ENCODE measurements at places on chromosomes 4 and X. TPM values are rescaled to one million over a fixed set of nuclear protein-coding genes. Genes with fewer than 3 reads are reported as not detected.

DNA sequence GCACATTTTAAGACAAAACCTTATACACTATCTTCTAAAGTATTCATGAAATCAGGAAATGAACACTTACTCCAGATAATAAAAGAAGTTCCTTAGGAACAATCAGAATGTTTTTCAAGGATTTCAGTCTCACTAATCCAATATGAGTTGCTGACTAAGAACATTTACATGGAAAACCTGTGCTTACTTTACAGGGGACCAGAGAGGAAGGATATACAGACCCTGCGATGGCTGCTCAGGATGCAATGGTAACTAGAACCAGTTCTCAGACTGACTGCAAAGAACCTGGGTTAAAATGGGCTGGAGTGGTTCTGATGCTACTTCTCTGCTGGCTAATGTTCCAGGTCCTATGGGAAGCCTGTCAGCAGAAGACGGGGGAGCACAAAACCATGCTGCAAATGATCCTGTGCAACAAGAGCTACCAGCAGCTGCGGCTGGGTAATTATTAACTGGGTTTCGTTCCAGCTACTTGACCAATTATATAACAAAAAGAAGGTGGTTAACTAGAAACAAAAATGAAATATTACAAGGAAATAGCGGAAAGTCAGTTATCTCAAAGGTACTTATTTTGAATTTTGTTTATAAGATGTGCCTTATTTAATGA lies 85.3 kb downstream of the ANXA10 start:
- no peak overlapping the region for H3K4me3 ChIP-seq
- H3K36me3 ChIP-seq: no peaks in the 10 kb centered on the region
- DNase-seq: no peak
- no peak overlapping the region for H3K27ac ChIP-seq
- no peaks in the 10 kb centered on the region for H3K27me3 ChIP-seq

DNA sequence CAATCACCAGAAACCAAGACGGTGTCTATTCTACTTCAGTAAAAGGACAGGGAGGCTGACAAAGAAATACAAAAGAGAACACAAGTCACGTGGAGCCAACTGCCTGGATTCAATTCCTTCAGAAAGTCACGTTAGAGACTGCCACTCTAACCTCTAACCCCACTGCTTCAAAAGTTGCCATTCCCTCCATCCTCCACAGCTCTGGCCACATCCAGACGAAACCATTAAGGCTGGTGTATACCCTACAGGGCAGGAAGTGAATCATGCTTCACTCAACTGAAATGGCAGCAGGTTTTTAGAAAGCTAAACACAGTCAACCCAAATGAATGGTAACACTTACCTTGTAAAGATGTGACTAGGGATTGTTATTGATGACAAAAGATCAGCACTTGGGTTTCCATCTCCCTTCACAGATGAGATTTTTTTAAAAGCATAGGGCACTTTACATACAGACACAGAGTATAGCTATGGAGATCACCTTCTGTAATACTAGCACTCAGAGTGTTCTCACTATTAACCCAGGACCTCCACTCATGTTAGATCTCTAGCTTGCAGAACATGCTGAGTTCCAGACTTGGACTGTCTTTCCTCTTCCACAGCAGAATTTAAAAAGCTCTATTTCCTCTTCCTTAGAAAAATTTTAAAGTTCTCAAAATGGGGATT lies 37.4 kb downstream of the MAML3 start:
- H3K27ac ChIP-seq: no peak overlapping the region
- DNase-seq: no peak
- no peaks in the 10 kb centered on the region for H3K36me3 ChIP-seq
- no peaks in the 10 kb centered on the region for H3K27me3 ChIP-seq

- no peaks in the 10 kb centered on the region for H3K4me1 ChIP-seq
- DNase-seq: no peak
- no peaks in the 10 kb centered on the region for H3K36me3 ChIP-seq
- no peak overlapping the region for H3K27ac ChIP-seq
These were observed 32.4 kb upstream of the REPS2 start for GRCh38 chrX:16914058-16914457.

GRCh38 chr4:168766604-168767316 lies 243.3 kb downstream of the CBR4 start:
- no peak overlapping the region for H3K4me3 ChIP-seq
- DNase-seq: no peak
- H3K27me3 ChIP-seq: no peaks in the 10 kb centered on the region
- peaks cover 7% of the 10 kb centered on the region for H3K4me1 ChIP-seq

DNA sequence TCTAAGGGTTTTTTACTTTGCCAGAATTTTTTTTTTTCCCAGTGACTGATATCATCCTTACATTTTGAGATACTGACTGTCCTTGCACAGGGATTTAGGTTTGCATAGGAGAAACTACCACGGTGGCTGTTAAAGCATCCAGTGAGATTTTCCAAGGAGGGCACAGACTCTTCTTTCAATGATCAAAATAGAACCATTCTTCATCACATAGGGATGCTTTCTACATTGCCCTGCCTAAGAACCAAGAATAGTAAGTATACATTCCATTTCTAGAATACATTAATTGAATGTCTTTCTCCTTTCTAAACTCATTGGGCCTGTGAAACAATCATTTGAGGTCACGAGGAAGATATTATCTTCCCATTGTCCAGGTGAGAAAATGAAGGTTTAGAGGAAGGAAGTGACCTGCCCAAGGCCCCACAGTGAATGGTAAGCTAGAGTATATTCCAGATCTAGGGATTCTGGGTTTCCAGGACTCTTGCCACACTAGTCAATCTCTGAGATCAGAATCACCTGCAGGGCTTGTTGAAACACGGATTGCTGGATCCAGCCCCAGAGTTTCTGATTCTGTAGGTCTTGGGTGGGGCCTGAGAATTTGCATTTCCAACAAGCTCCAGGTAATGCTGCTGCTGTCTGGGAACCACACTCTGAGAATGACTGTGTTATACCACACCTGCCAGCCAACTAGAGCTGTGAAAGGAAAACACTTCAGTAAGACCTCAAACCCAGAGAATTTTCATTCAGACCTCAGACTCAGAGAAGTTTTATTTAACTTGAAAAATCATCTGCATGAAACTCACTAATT lies 17.7 kb upstream of the TMEM154 start:
- H3K36me3 ChIP-seq: no peaks in the 10 kb centered on the region
- DNase-seq: no peak
- H3K4me3 ChIP-seq: no peak overlapping the region
- no peaks in the 10 kb centered on the region for H3K27me3 ChIP-seq

DNA sequence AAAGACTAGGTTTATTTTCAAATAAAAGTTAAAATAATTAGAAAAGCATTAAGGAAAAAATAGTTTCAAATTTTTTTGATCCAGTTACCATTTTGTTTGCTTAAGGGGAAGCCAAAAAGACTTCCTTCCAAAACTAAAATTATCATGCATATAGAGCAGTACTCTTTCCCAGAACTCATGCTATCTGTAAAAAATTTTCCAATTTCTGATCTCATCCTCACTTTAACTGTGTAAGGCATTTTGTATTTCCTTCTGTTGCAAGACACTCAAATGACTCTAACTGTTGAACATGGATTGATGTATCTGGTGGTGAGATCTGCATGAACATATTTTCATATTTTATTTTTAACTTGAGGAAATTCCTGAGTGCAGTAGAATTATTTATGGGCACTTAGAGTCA lies 150.1 kb downstream of the ADAM29 start:
- H3K4me3 ChIP-seq: no peak overlapping the region
- H3K27ac ChIP-seq: no peak overlapping the region
- no peaks in the 10 kb centered on the region for H3K27me3 ChIP-seq

- H3K4me3 ChIP-seq: no peak overlapping the region
- peak overlapping the region; percentile 15 for H3K27ac ChIP-seq
- peak; percentile 51 for DNase-seq
- H3K4me1 ChIP-seq: peaks cover 4% of the 10 kb centered on the region
These were observed 108.7 kb upstream of the ATP6AP2 start for GRCh38 chrX:40471965-40472648.

DNA sequence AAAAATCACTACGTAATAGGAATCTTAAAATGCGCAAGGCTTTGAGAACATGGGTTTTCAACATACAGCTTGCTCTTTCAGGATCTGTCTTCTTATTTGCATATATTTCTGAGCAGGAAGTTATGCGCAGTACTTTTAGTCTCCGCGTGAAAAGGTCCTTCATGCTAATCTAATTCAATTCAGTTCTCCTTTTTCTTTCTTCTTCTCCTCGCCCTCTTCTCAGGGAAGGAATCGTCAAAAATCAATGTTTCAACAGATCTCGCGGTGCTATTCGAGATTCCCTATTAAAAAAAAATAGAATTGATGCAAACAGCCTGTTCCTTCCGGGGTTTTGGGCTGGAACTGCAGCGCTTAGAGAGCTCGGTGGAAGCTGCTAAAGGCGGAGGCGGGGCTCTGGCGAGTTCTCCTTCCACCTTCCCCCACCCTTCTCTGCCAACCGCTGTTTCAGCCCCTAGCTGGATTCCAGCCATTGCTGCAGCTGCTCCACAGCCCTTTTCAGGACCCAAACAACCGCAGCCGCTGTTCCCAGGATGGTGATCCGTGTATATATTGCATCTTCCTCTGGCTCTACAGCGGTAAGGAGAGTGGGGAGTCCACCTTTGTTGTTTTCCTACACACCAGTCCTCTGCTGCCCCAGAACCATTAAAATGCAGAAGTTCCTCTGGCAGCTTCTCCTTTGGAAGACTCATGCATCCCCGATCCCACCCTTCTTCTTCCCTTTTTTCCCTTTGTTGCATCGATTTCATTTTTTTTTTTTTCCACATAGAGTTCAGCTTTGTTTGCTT lies at the start of the genes HMGN5 and SH3BGRL:
Gene HMGN5, minus strand, starts transcription at position 243 of the 785 bp plus-strand sequence. CDS start 80,364 bp downstream, outside the sequence.
Gene SH3BGRL, plus strand, starts transcription at position 432 of the 785 bp plus-strand sequence. Its CDS starts 99 bp downstream, at position 531.
- H3K4me3 ChIP-seq: no peak within 1 kb of the TSS
- no peaks in the 10 kb centered on the region for H3K36me3 ChIP-seq
- DNase-seq: peak; percentile 84
- H3K4me1 ChIP-seq: peaks cover 4% of the 10 kb centered on the region

GRCh38 chrX:55451141-55451540 lies 786 bp upstream of the MAGEH1 start:
- H3K36me3 ChIP-seq: no peaks in the 10 kb centered on the region
- no peak overlapping the region for H3K27ac ChIP-seq
- no peaks in the 10 kb centered on the region for H3K4me1 ChIP-seq
- no peak for DNase-seq
- no peaks in the 10 kb centered on the region for H3K27me3 ChIP-seq

- H3K4me1 ChIP-seq: peaks cover 26% of the 10 kb centered on the region
- H3K27ac ChIP-seq: no peak overlapping the region
- H3K27me3 ChIP-seq: no peaks in the 10 kb centered on the region
These were observed 161.4 kb downstream of the SPRY1 start for GRCh38 chr4:123557857-123558536.

DNA sequence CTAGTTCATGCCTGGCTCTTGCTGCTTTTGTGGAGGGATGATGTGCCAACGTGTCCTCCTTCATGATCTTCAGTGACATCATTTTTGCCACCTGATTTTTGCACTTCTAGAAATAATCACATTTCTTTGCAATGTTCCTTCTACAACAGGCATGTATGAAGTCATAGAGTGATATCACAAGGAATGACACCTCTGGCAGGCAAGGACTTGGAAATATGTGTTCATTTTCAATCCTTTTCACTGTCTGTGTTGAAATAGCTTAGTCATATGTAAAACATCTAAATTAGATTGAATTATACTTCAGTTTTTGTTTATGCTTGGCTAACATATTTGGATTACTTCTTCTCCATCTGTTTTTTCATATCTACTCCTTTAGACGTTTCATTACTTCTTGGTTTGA lies 221.2 kb upstream of the STK26 start:
- no peaks in the 10 kb centered on the region for H3K36me3 ChIP-seq
- H3K27ac ChIP-seq: no peak overlapping the region
- H3K4me3 ChIP-seq: no peak overlapping the region
- no peak for DNase-seq
- no peaks in the 10 kb centered on the region for H3K27me3 ChIP-seq

GRCh38 chr4:189177130-189177529 lies 763.5 kb upstream of the FRG1 start:
- no peaks in the 10 kb centered on the region for H3K27me3 ChIP-seq
- DNase-seq: no peak
- H3K36me3 ChIP-seq: no peaks in the 10 kb centered on the region
- no peaks in the 10 kb centered on the region for H3K4me1 ChIP-seq
- H3K27ac ChIP-seq: no peak overlapping the region
- no peak overlapping the region for H3K4me3 ChIP-seq

GRCh38 chr4:42152507-42153504 lies at the start of gene BEND4:
Gene BEND4 (minus strand): TSS chr4:42152655. CDS start chr4:42152143, 512 bp downstream.
- peak within 1 kb of the TSS; percentile 17 for H3K4me3 ChIP-seq
- peaks cover 19% of the 10 kb centered on the region for H3K4me1 ChIP-seq
- no peaks in the 10 kb centered on the region for H3K36me3 ChIP-seq

GRCh38 chr4:71107726-71108125 lies 114.3 kb downstream of the DCK start:
- no peak for DNase-seq
- H3K4me1 ChIP-seq: no peaks in the 10 kb centered on the region
- no peak overlapping the region for H3K4me3 ChIP-seq
- no peaks in the 10 kb centered on the region for H3K36me3 ChIP-seq
- no peaks in the 10 kb centered on the region for H3K27me3 ChIP-seq
- no peak overlapping the region for H3K27ac ChIP-seq

- no peak for DNase-seq
- peaks cover 46% of the 10 kb centered on the region for H3K4me1 ChIP-seq
- no peak overlapping the region for H3K27ac ChIP-seq
- no peaks in the 10 kb centered on the region for H3K27me3 ChIP-seq
- no peak overlapping the region for H3K4me3 ChIP-seq
- H3K36me3 ChIP-seq: no peaks in the 10 kb centered on the region
These were observed 2.3 kb downstream of the CD99 start for GRCh38 chrX:2693113-2694002.

DNA sequence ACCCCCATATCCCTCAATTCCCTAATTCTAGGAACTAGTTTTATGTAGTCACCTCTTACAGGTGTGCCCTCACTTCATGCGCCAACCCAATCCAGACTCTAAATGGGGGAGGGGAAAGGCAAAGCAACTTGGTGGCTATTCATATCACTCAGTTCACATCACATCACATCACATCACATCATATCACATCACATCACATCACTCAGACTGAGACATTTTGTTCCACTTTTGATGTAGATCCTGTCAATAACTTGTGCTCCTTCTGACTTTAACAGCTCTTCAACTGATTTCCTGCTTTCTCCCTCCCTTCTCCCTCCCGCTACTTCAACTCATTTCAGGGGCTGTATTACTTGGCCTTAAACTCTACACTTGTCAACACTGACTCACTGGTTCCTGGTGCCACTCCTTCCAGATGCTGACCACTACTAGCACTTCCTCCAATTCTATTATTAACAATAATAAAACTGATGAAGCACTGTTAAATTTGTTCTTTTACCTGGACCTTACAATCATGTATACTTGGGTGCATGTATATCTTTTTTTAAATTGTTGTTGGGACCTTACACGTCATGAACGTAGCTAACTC lies 29.1 kb upstream of the PLS3 start:
- no peaks in the 10 kb centered on the region for H3K4me1 ChIP-seq
- H3K4me3 ChIP-seq: no peak overlapping the region
- DNase-seq: no peak

The COQ2 gene
- 16.4 TPM for total RNA-seq

The SLITRK4 gene
- 2.2 TPM for total RNA-seq

The SLC10A6 gene
- total RNA-seq: 1.5 TPM

The ELF2 gene
- 76.6 TPM for total RNA-seq

The SLC7A11 gene
- 6.2 TPM for total RNA-seq

The AWAT2 gene
- not detected for total RNA-seq

The INPP4B gene
- total RNA-seq: 14.5 TPM

The MAOA gene
- 333 TPM for total RNA-seq
